Stimulated activated CD8-positive, alpha-beta memory T cell treated with anti-CD3 and anti-CD28 coated beads, Interleukin-7, amount 100 ng/mL, for 1 hour (primary cell): ENCODE measurements at places on chromosomes 12 and 14.

GRCh38 chr12:25714198-25714984, 161.3 kb upstream of the LMNTD1 start:
- DNase-seq = no peak

- DNase-seq = no peak
Observed at GRCh38 chr12:12720672-12721161, 3.5 kb downstream of the CDKN1B start.

GRCh38 chr12:6167327-6168280, 32.6 kb upstream of the CD9 start:
- peak; percentile 27 for DNase-seq

- no peak for DNase-seq
Observed at GRCh38 chr14:68817506-68818212, 24.8 kb upstream of the ZFP36L1 start.
